GM23248 (cell line): ENCODE measurements at places on chromosomes 13 and 19. TPM values are rescaled to one million over a fixed set of nuclear protein-coding genes. Genes with fewer than 3 reads are reported as not detected.

The KLK8 gene
- total RNA-seq, result not detected in 2 replicates

The JSRP1 gene
- not detected in 2 replicates for total RNA-seq

The SMAD9 gene
- total RNA-seq, result 9.4 and 10.8 TPM in 2 replicates

The HSH2D gene
- not detected in 2 replicates for total RNA-seq

The WDR18 gene
- total RNA-seq, result 63.5 and 83.4 TPM in 2 replicates

The SLC10A2 gene
- not detected in 2 replicates for total RNA-seq

The CCDC194 gene
- not detected in 2 replicates for total RNA-seq

The MED4 gene
- total RNA-seq, result 31.9 and 33.1 TPM in 2 replicates

DNA sequence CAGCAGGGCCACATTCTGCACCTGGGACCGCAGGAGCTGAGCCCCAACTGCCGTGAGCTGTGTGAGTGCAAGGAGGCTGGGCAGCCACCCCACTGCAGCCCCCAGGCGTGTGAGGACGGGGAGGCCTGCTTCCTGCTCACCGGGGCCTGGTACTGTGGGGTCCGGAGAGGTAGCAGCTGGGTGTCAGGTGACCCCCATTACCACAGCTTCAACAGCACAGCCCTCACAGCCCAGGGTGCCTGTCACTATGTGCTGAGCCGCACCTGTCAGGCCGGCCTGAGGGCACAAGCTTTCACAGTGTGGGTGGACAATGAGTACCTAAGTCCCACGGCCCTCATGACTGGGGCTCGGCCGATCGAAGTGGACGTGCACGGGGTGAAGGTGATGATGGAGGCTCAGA, 35.8 kb upstream of the FXYD3 start:
- H3K4me3 ChIP-seq, result no peak overlapping the region
- DNase-seq, result no peak
- H3K36me3 ChIP-seq, result no peaks in the 10 kb centered on the region
- H3K27me3 ChIP-seq, result peaks cover 7% of the 10 kb centered on the region; the same call in 1 of the 2 replicates
- H3K4me1 ChIP-seq, result no peaks in the 10 kb centered on the region

GRCh38 chr13:75929076-75929475, 292.9 kb downstream of the LMO7 start:
- no peak overlapping the region for H3K4me3 ChIP-seq
- H3K27me3 ChIP-seq, result no peaks in the 10 kb centered on the region
- no peaks in the 10 kb centered on the region for H3K4me1 ChIP-seq
- no peak overlapping the region for H3K27ac ChIP-seq
- H3K36me3 ChIP-seq, result no peaks in the 10 kb centered on the region

GRCh38 chr13:48315969-48316650, 12.6 kb downstream of the RB1 start:
- no peaks in the 10 kb centered on the region for H3K27me3 ChIP-seq
- DNase-seq, result no peak
- no peak overlapping the region for H3K27ac ChIP-seq
- no peaks in the 10 kb centered on the region for H3K4me1 ChIP-seq

GRCh38 chr13:75294110-75294509, 187.9 kb downstream of the TBC1D4 start:
- H3K4me3 ChIP-seq, result no peak overlapping the region
- H3K27ac ChIP-seq, result no peak overlapping the region
- no peak for DNase-seq
- no peaks in the 10 kb centered on the region for H3K27me3 ChIP-seq
- no peaks in the 10 kb centered on the region for H3K4me1 ChIP-seq
- peaks cover 5% of the 10 kb centered on the region; the same call in 1 of the 2 replicates for H3K36me3 ChIP-seq

GRCh38 chr13:50990818-50991506, 81.4 kb downstream of the RNASEH2B start:
- H3K4me1 ChIP-seq, result no peaks in the 10 kb centered on the region
- DNase-seq, result peak; percentile 87
- H3K4me3 ChIP-seq, result peak overlapping the region; percentile 61
- H3K27me3 ChIP-seq, result peaks cover 4% of the 10 kb centered on the region; the same call in 1 of the 2 replicates
- H3K27ac ChIP-seq, result no peak overlapping the region
- H3K36me3 ChIP-seq, result no peaks in the 10 kb centered on the region

GRCh38 chr13:74062933-74063332, 71.3 kb downstream of the KLF12 start:
- peaks cover 44% of the 10 kb centered on the region for H3K4me1 ChIP-seq
- H3K27me3 ChIP-seq, result no peaks in the 10 kb centered on the region
- peak; percentile 82 for DNase-seq
- peak overlapping the region; percentile 53 for H3K27ac ChIP-seq
- no peaks in the 10 kb centered on the region; the same call in 1 of the 2 replicates for H3K36me3 ChIP-seq

DNA sequence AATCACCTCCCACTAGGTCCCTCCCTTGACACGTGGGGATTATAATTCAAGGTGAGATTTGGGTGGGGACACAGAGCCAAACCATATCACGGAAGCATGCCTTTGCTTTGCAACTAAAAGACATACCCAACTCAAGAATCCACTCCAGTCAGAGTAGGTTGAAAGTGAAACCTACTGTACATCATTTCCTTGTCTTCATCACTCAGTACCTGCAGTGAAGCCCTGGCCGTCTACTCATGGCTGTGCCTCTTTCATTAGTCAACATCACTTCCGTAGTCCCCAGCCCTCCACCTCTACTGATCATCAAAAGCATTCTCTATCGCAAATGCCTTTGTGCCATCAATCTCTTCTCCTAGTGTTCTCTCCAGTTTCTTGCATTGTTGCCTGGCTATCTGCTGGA, 343.1 kb upstream of the ARGLU1 start:
- no peak overlapping the region for H3K27ac ChIP-seq
- no peak for DNase-seq
- no peak overlapping the region for H3K4me3 ChIP-seq
- no peaks in the 10 kb centered on the region for H3K36me3 ChIP-seq
- no peaks in the 10 kb centered on the region for H3K27me3 ChIP-seq
- H3K4me1 ChIP-seq, result no peaks in the 10 kb centered on the region

DNA sequence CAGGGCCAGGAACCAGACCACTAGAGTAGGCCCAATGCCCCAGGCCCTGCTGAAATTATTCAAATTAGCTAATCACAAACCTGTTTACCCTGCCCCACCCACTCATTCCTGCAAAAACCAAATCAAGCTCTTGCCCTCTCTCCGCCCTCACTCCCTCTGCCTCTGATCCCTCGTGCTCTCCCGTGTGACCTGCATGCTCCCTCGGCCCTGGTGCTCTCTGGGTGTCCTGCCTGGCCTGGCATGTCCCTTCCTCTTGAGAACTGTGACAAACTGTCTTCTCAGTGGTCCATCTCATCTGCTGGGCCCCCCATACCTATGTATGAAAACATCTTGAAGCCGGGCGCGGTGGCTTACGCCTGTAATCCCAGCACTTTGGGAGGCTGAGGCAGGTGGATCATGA, 12.2 kb upstream of the TTYH1 start:
- H3K36me3 ChIP-seq, result no peaks in the 10 kb centered on the region
- H3K4me3 ChIP-seq, result no peak overlapping the region
- H3K27me3 ChIP-seq, result no peaks in the 10 kb centered on the region
- no peaks in the 10 kb centered on the region for H3K4me1 ChIP-seq

GRCh38 chr13:109606520-109606919, 179.9 kb downstream of the IRS2 start:
- H3K27me3 ChIP-seq, result peaks cover 34% of the 10 kb centered on the region
- H3K27ac ChIP-seq, result no peak overlapping the region
- no peaks in the 10 kb centered on the region for H3K4me1 ChIP-seq
- DNase-seq, result no peak
- H3K4me3 ChIP-seq, result no peak overlapping the region

- H3K36me3 ChIP-seq, result no peaks in the 10 kb centered on the region
- no peak overlapping the region for H3K27ac ChIP-seq
- no peak overlapping the region for H3K4me3 ChIP-seq
Measured at GRCh38 chr19:31416548-31416947, 67.3 kb upstream of the TSHZ3 start.

GRCh38 chr13:104295537-104295936, 1229.3 kb upstream of the SLC10A2 start:
- no peaks in the 10 kb centered on the region for H3K4me1 ChIP-seq
- no peak overlapping the region for H3K4me3 ChIP-seq
- DNase-seq, result no peak
- H3K27me3 ChIP-seq, result no peaks in the 10 kb centered on the region
- no peak overlapping the region for H3K27ac ChIP-seq

- no peaks in the 10 kb centered on the region for H3K36me3 ChIP-seq
- H3K27ac ChIP-seq, result no peak overlapping the region
- peak; percentile 59 for DNase-seq
- peaks cover 9% of the 10 kb centered on the region for H3K4me1 ChIP-seq
Measured at GRCh38 chr13:37595162-37595561, 3.4 kb downstream of the POSTN start.

DNA sequence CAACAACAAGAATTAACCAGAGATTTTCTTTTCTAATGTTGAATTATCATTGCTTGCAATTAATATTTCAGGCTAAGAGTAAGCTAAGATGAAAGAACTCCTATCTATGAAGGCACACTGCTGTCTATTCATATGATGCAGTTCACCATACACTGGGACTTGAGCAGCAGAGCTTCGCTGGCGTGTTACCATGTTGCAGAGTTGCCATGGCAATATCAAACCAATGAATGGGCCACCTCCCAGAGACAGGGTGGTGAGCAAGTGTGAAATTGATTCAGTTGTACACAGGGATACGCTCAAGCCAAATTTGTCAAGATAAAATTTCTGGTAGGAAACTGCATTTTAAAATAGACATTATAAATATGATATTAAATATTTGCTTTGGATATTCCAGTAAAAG, 69.3 kb upstream of the MYO16 start:
- DNase-seq, result no peak
- H3K27ac ChIP-seq, result no peak overlapping the region
- H3K4me3 ChIP-seq, result no peak overlapping the region

- H3K4me1 ChIP-seq, result peaks cover 19% of the 10 kb centered on the region
- no peak for DNase-seq
- no peak overlapping the region for H3K4me3 ChIP-seq
- no peaks in the 10 kb centered on the region for H3K27me3 ChIP-seq
- H3K36me3 ChIP-seq, result peaks cover 42% of the 10 kb centered on the region
Measured at GRCh38 chr13:113176280-113176679, 17.8 kb downstream of the PROZ start.

DNA sequence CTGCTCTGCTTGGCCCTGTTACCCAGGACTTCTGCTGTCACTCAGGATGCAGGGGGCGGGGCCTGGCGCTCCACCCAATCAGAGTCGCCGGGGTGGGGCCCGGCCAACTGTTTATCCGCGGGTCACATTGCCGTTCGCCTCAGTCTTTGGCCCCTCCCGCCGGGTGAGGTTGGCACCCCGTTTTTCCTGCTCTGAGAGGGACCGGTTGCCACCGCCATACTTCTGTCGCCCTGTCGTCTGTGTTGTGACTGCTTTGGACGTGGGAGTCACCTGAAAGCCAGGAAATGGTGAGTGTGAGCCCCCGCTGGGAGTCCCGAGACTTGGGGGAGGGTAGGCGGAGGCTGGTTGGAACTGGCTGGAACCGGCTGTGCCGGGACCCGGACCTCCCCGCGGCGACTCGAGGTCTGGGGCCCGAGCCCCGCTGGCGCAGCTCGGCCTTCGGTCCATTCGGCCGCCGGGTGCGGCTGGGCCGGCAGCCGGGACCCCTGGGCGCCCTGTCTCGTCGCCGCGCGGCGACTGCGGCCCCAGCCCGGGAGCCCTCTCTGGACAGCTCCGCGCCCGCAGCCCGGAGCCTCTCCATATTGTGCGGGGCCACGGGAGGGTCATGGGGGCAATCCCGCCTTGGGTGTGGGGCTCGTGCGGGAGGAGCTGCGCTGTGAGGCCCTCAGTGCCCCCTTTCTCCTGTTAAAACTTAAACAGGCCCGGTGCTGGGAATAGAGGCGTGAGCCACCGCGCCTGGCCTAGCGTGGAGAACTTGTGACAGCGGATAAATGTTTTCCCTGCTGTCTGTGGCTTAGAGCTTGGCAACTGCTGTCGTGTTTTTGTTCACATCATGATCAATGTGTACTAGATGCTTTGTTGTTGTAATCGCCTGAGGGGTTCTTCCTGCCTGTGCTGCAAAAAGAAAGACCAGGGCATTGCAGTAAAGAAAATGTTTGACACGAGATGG, at the start of gene ZNF844:
Gene ZNF844 (plus strand): TSS at position 142 of the 949 bp plus-strand sequence. CDS start 143 bp downstream, at position 285.
- H3K4me1 ChIP-seq, result no peaks in the 10 kb centered on the region
- H3K27ac ChIP-seq, result peak within 1 kb of the TSS; percentile 89
- peaks cover 10% of the 10 kb centered on the region; the same call in 1 of the 2 replicates for H3K36me3 ChIP-seq
- H3K27me3 ChIP-seq, result no peaks in the 10 kb centered on the region
- peak; percentile 95 for DNase-seq

- H3K4me1 ChIP-seq, result no peaks in the 10 kb centered on the region
- no peak overlapping the region for H3K27ac ChIP-seq
- H3K27me3 ChIP-seq, result peaks cover 28% of the 10 kb centered on the region
Measured at GRCh38 chr13:112889351-112890290, 79.4 kb upstream of the MCF2L start.

- no peak overlapping the region for H3K4me3 ChIP-seq
- peaks cover 71% of the 10 kb centered on the region for H3K4me1 ChIP-seq
- no peaks in the 10 kb centered on the region for H3K27me3 ChIP-seq
- H3K27ac ChIP-seq, result peak overlapping the region; percentile 100
- peak; percentile 63 for DNase-seq
Measured at GRCh38 chr19:38661136-38661535, 13.7 kb downstream of the ACTN4 start.

DNA sequence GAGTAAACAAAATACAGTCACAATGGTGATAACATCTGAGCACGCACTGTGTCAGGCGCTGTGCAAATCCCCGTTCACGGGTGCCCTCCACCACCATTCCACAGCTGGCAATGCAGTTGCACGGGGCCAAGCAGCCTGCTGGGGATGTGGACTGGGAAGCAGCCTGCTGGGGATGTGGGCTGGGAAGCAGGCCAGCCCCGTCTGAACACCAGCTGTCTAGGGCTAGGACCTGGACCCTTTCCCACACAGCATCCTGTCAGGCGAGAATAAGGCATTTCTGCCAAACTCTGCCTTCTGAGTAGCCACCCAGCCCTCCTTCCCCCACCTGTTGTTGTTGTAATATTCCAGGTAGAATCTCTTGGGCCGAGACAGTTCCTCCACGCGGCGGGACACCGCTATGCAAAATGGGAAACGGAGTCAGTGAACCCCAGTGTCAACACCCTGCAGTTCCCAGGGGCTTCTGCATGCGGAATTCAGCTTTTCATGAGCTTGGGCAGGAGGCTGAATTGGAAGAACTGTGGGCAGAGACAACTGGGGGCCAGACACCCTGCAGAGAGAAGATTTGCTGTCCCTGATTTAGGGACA, 27.8 kb upstream of the MIER2 start:
- peaks cover 61% of the 10 kb centered on the region for H3K27me3 ChIP-seq
- H3K36me3 ChIP-seq, result no peaks in the 10 kb centered on the region
- H3K27ac ChIP-seq, result no peak overlapping the region
- DNase-seq, result peak; percentile 63

GRCh38 chr13:49893591-49893990, 42.5 kb downstream of the SPRYD7 start:
- no peaks in the 10 kb centered on the region for H3K4me1 ChIP-seq
- H3K4me3 ChIP-seq, result no peak overlapping the region
- no peaks in the 10 kb centered on the region for H3K27me3 ChIP-seq
- no peak for DNase-seq
- H3K36me3 ChIP-seq, result no peaks in the 10 kb centered on the region

GRCh38 chr13:103386341-103386740, 320.1 kb upstream of the SLC10A2 start:
- no peaks in the 10 kb centered on the region for H3K27me3 ChIP-seq
- no peak overlapping the region for H3K4me3 ChIP-seq
- DNase-seq, result peak; percentile 0
- H3K4me1 ChIP-seq, result no peaks in the 10 kb centered on the region
- H3K36me3 ChIP-seq, result no peaks in the 10 kb centered on the region
- H3K27ac ChIP-seq, result no peak overlapping the region
